ENCODE measurements at places on chromosomes 16 and 17. TPM values are rescaled to one million over a fixed set of nuclear protein-coding genes. Genes with fewer than 3 reads are reported as not detected.
A peak's percentile ranks its signal among the peaks of the same experiment; 100 is the strongest.

Gene CTRL
- total RNA-seq: 4.0 TPM

DNA sequence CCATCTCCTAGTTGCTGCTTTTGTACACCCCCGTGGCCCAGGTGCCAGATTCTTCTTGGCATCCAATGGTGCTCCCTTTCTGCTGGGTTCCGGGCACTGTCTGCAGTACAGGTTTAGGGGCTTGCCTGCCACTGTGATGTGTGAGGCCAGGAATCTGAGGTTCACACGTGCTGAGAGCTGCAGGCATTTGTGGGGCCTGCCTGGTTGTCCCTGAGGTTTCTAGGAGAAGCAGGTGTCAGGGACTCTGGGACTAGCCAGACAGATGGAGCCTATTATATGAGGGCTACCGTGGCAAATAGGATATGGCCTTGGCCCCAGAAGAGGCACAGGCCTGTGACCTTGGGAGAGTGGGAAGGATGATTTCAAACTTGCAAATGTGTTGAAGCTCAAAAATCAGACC is 29.3 kb downstream of the NDEL1 start:
- no peak for DNase-seq

- DNase-seq: no peak
Observed at GRCh38 chr16:84279881-84280280, 14.8 kb upstream of the WFDC1 start.

Gene SMIM36
- total RNA-seq: not detected

GRCh38 chr17:19345486-19346350 is 16.8 kb downstream of the B9D1 start:
- DNase-seq: no peak

DNA sequence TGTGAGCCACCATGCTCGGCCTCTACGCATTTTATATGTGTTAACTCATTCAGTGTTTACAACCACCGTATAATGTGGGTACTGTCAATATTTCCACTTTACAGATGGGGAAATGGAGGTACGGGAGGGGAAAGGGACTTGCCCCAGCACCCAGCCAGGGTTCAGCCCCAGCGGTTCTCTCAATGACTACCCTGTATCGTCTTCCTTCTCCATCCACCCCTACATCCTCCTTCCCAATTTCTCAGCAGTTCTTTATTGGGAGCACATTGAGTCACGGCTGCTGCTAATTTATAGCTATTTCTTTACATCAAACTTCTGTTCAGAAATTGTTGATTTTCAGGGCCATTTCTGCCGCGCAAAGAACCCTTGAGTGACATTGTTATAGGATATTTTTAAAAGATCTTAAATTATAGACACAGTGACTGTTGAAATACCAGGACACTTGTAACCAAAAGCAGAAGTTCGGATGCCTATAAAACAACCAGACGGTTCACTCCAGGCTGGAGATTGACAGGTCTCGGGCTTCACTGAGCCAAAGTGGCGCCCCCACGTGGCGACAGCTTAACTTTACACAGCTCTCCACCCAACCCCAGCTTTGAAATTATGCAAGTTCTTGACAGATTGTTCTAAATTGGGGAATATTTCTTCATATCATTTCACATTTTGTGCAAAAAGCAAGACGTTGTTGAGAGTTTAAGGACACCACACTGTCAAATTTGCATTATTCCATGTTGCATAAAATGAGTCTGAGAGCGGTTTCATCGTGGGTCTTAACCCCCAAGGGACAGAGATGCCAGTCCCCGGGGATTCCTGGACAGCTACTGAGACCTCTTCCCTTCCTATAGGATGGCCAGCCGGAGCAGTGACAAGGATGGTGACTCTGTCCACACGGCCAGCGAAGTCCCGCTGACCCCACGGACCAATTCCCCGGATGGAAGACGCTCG is 11.8 kb downstream of the SYT17 start:
- peak; percentile 63 for DNase-seq

DNA sequence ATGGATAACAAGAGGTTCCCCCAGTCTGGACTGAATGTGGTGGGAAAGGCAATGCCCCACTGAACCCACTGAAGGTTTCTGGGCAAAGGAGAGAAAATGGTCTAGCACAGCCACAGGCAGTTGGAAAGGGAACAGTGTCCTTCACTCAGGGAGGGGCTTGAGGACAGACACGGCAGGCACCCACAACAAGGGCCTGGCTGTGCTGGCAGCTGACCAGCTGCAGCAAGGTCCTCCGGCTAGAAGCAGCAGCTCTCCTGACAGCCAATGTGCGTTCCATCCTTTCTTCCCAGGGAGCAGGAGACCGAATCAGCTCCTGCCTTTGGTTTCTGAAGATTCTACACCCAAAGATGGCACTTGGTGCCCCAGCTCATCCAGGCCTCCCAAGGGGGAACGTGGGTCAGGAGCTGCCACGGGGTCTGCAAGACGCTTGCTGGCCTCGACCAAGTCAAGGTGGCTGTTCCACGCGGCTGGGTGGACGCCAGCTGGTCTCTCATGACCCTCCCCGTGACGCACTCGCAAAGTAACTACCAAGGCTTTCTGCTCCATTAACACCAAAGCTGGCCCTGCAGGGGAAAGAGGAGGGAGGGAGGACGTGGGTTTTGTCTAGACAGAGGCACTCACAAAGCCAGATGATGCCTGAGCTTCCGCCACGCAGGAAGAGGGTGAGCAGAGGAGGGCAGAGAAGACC is 11.1 kb downstream of the ABR start:
- DNase-seq: no peak

GRCh38 chr16:27826081-27826892 is 237.2 kb downstream of the GSG1L start:
- DNase-seq: no peak
